ENCODE measurements at places on chromosomes 2 and 18. TPM values are rescaled to one million over a fixed set of nuclear protein-coding genes. Genes with fewer than 3 reads are reported as not detected.
A peak's percentile ranks its signal among the peaks of the same experiment; 100 is the strongest.

- no peak for DNase-seq
These were observed 376.3 kb upstream of the UBE2E3 start for GRCh38 chr2:180604077-180604476.

GRCh38 chr2:234686088-234686890, 189.4 kb upstream of the ARL4C start:
- DNase-seq = no peak

GRCh38 chr18:55452123-55452611, 135.8 kb downstream of the TCF4 start:
- DNase-seq = no peak

- no peak for DNase-seq
These were observed 1326.0 kb upstream of the ZEB2 start for GRCh38 chr2:145845923-145846322.

- DNase-seq = no peak
These were observed 109.7 kb downstream of the ATL2 start for GRCh38 chr2:38267270-38267925.

GRCh38 chr18:79864006-79864725, 66.4 kb downstream of the KCNG2 start:
- no peak for DNase-seq

The CPS1 gene
- 0.44 TPM for total RNA-seq

GRCh38 chr18:38611036-38611964, 1045.7 kb upstream of the CELF4 start:
- DNase-seq = no peak

- DNase-seq = peak; percentile 15
These were observed 209.0 kb downstream of the PRKCE start for GRCh38 chr2:45860136-45861121.

GRCh38 chr2:43707255-43708015, 31.2 kb upstream of the C1GALT1C1L start:
- DNase-seq = no peak
